Right lung (tissue), 10 donors: ENCODE measurements at places on chromosomes 12 and 14. TPM values are rescaled to one million over a fixed set of nuclear protein-coding genes. Genes with fewer than 3 reads are reported as not detected.

UNC79 gene
- 0.55 TPM for polyA plus RNA-seq

- DNase-seq = no peak
These were observed 12.4 kb downstream of the MGST1 start for GRCh38 chr12:16359512-16360491.

DNA sequence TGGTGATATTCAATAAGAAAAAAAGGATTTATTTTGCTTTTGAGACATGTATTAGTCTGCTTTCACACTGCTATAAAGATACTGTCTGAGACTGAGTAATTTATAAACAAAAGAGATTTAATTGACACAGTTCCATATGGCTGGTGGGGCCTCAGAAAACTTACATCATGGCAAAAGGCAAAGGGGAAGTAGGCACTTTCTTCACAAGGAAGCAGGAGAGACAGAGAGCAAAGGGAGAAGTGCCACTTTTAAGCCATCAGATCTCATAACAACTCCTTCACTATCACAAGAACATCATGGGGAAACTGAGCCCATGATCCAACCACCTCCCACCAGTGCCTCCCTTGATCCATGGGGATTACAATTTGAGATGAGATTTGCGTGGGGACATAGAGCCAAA lies 43.9 kb downstream of the BHLHE41 start:
- no peak for DNase-seq

DNA sequence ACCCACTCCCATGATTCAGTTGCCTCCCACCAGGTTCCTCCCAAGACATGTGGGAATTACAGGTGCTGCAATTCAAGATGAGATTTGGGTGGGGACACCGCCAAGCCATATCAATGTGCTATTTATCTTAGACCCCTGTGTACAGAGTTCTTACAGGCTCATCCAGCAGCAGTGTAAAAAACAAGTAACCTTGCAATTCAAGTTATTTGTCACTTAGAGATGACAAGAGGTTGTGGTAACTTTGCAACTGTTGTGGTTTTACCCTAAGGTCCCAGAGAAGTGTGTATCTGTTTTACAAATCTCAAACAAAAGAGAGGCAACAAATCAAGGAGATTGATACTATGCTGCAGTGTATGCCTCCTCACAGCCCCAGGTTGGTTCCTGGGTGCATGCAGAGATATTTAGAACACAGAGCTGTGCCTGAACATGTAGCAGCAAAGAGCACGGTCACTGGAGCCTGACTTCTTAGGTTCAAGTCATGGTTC lies 11.5 kb upstream of the HELB start:
- no peak for DNase-seq

GRCh38 chr12:10098791-10099190 lies at the start of gene CLEC1A:
TSS of gene CLEC1A (minus strand) at chr12:10098985. CDS start at chr12:10098922, 63 bp downstream.
- DNase-seq = no peak

DNA sequence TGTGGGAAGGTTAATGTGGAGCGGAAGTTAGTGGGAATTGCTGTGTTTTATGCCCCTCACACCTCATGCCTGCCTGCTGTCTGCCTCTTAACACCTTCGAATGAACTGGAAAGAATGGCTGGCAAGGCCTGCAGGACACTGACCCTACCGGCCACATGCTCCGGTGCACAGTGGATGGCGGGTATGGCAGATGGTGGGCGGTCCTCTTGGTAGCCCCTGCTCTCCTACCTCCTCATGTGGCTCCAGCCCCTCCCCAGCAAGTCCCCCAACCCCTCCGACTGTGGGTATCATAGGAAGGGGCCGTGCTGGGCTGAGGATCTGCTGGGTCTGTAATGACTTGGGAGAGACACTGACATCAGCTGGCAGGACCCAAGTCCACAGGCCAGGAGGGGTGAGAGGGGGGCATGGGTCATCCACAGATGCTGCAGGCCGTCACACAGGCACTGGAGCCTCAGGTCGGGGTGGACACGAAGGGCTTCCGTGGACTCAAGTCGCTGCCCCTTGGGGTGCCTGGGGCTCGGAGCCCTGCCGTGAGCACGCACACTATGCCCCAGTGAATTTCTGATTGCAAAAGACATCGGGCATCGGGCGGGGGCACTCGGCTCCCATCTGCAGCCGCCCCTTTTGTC lies 77.4 kb downstream of the KIF26A start:
- DNase-seq = no peak

IAPP gene
- polyA plus RNA-seq = not detected

DNA sequence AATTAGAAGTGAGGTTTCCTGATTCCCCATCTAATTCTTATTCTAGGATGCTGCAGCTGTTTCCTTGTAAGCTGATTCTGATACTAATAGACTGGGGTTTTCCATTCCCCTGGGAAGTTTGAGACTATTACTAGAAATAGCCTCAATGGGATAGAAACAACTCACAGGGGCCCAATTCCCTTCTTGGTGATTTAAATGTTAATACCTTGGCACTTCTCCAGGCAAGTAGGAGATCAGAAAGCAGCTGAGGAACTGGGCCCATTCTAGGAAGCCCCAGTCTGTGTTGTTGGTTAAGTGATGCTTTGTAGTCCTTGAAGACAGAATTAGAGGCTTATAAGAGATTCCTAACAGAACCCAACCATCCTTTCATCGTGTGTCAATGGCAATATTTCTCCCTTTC lies 407.0 kb upstream of the SEL1L start:
- no peak for DNase-seq

DNA sequence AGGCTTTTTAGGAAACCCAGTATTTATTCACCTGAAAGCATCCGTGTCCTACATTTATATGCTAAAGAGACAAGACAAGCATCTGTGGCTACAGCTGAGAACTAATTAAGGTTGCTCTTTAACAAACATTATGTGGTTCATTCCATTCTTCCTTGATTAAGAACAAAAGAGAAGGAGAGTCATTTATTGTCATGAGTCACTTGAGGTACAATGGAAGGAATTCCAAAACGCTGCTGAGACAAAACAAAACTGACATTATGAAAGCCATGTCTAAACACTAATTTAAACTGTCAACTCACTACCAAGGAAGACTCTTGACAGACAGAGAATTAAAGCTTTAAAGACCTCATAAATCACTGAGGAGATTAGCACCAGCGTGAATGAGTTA lies 214.4 kb downstream of the BMP4 start:
- no peak for DNase-seq

TESPA1 gene
- polyA plus RNA-seq = 0.76 TPM

TBX5 gene
- 40.4 TPM for polyA plus RNA-seq

DNA sequence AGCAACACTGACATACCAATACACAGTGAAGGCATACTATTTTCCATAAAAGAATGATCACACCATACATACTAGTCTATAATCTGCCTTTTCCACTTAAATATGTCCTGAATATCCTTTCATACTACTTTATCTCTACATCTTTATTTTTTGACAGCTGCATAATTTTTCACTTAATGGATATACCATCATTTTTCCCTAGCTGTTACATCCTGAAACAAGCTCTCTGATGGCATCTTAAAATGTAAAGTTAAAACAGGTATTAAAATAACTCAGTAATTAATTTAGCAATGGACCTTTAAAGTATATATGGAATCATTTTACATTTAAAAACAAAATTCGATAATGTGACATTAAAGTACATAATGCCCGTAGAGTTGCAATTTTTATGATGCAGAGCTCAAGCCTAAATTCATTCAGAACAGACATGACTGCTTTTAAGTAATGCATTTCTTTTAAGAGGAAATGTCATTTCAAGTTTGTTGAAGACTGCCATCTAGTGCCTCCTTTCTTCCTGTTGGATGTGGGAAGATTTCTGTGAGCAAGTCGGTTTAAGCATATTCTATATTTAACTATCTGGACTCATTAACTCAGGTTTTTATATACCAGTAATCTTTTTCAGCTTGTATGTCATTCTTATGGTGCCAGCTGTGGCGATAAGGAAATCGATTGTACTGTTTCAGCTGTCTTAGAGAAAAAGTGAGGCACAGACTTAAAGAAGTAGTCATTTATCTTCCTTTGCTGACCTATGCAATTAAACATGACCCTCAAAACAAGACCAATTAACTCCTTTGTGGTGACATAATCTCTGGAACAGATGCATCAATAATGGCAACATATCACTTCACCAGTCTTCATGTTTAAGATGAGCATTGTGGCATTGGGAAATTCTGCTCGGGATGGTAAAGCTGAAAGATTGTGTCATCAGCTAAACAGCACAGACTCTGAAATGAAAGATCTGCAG lies 20.3 kb downstream of the PRICKLE1 start:
- DNase-seq = no peak
